Endothelial cell of umbilical vein (primary cell): ENCODE measurements at places on chromosomes 6 and 20. TPM values are rescaled to one million over a fixed set of nuclear protein-coding genes. Genes with fewer than 3 reads are reported as not detected.

DNA sequence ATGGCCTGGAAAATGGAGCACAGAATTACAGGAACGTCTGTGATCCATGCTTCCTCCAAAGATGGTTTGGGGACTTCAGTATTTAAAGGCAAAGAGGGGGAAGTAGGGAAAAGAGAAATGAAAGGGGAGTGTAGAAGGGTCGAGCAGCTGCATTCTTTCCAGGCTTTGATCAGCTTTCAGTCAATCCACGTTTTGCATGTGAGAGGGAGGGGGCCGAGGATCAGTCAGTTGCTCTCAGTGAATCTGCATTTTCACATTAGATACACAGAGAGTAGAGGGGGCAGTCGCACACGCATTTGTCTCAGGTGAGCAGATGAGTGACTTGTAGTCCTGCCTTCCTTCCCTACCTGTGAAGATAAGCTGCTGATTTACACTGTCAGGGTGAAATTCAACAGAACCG lies 78.8 kb downstream of the FOXF2 start:
- no peak for DNase-seq

DNA sequence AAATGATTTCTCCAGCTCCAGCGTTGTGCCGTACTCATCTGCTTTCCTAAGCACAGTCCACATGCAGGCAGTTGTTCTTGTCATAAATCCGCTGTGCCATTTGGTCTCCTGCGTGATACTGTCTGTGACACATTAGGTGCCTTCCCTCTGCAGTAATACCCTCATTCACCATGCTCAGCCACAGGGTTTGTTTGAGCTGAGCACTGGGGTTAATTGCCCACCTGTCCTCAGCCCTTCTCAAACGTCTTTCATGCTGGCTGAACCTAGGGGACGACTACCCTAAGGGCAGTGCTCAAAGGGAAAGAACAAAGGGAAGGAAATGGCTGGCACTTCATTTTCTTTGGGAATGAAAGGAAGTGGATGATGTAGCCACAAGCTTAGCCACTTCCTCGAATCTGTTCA lies 64.2 kb upstream of the MYLIP start:
- no peak for DNase-seq

DNA sequence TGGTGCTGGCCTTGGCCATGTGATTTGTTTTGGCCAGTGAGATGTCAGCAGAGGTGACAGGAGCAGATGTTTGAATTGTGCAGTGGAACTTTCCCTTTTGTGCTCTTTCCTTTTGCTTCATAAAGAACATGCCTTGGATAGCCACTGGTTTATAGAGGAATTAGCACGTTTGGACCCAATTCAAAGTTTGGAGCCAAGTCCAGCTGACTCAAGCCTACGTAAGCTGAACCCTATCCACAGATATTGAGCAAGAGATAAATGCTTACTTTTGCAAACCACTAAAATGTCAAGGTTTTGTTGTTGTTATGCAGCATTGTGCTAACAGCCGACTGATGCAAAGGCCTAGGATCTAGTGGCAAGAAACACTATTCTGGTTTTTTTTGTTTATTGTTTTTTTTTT lies 230.9 kb upstream of the CITED2 start:
- no peak for DNase-seq

DNA sequence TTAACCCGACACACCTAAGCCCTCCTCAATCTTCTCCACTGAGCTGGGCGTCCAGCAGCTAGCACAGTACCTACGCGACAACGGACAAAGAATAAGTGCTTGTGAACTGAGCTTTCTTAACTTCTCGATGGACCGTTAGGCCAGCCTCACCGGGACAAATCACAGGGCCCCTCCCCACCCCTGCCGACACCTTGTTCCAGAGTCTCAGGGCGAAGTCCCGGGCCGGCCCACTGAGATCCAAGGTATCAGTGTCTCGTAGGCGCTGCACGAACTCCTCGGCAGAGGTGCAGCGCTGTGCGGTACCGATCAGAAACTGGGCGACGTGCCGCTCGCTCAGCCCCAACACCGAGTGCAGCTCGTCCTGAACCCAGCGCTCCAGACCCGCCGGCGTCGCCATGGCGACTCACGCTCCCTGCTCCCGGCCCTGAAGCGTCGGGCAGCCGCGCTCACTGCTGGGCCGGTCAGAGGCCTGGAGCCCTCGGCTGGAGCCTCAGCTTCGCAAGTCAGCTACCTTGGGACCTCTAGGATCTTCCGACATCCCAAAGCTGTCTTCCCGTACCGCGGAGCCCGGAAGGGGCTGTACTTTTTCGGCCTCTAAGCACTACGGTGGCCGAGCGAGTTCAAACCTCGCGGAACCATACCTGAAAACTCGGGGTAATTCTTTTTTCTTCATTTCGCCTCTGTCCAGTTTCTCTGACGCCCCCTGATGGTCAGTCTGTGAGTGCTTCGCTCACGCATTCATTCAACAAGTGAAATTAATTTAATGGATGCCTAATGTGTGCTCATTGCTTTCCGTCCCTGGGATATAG lies at the start of gene DHX16:
TSS of gene DHX16 (minus strand) at position 562 of the 809 bp plus-strand sequence. CDS start at position 397, 165 bp downstream.
- DNase-seq: peak; percentile 97

DNA sequence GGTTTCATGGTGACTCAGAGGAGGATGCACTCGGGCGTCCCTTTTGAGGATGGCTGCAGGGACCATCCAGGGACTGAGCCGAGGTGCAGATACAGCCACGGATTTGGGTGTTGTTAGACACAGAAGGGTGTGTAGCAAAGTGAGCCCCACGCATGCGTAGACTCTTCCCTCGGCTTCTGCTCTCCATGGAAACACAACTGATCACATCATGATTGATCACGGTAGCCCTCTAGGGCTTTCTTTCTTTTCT lies 606 bp upstream of the ULBP1 start:
- no peak for DNase-seq

DNA sequence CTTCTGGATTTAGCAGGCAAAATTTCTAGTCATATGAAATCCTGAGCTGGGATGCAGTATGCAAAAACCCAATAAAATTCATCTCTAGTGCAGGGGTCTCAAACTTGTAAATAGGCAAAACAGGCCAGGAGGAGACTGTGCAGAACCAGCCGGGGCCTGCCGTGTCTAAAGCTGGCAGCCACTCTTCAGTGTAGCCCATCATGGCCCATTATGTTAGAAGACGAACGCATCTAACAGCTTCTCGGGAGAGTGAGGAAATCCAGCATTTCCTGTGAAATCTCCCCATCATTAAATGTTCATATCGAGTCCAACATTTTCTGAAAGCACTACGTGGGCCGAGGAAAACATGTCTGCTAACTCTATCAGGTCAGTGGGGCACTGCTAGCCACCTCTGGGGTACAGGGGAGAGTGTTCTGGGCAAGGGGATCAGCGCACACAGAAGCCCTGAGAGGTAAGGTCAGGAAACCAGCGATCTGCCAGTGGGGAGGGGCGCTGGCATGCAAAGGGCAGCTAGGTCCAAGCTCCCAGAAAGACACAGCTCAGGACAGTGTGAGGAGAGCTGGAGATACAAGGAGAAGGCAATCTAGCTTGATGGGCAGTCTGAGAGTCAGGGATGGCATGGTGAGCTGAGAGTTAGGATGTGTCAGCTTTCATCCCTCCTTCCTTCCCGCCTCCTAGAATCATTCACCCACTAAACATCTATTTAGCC lies 144.2 kb downstream of the PREX1 start:
- peak; percentile 40 for DNase-seq

DNA sequence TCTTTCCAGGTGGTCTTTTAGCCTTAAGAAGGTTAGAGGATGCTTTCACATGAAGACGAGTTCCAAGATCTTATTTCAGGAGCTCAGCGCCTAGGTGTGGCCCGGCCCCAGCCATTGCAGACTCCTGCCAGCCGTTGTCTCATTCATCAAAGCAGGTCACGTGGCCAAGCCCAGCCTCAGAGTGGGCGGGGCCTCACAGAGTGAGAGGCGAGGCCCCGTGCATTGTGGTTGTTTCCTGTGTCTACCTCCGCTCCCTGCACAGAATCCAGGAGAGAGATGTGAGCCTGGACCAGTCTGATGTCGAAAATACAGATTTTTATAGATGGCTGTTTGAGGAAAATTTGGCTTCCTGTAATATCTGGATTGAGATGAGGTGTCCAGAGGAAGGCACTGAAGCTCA lies 49.2 kb upstream of the CST5 start:
- no peak for DNase-seq

Gene NCOA6
- total RNA-seq: 25.5 and 26.7 TPM in 2 replicates

Gene CYP39A1
- total RNA-seq: not detected in 2 replicates

Gene GJA10
- total RNA-seq: not detected in 2 replicates
